ENCODE measurements at places on chromosomes 1 and 21.

DNA sequence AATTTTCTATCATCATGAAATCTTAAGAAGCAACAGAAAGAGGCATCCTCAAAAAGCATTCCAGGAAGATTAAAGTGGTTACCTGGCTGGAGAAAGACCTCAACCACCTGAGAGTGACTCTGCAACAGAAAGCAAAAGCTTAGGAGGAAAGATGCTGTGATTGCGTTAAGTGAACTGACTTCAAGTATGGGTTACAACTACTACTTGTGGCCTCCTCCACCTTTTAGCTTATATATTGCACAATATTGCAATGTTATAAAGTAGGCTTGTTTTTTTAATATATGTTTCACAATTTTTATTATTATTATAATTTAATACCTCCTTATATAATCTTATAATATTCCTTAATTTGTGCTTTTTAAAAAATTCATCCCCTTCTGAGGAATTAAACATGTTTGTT is 1407.5 kb downstream of the KCNT2 start:
- no peak for DNase-seq

DNA sequence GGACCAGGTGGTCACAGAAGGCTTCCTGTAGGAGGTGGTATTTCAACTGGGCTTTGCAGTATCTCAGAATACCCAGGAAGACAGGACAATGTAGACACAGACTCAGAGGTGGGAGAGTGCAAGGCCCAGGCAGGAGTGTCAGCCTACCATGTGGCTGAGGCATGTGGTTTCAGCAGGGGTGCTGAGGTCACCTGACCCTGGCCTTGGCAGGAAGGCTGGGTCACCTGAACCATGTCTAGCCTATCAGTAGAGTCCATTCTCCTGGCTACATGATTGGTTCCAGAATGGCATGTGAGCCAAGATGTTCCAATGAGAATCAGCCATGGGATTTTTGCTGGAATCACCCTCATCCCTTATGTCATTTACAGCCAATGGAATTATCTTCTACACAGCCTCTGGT is 169.4 kb downstream of the ACTL8 start:
- no peak for DNase-seq

GRCh38 chr1:116432655-116433265 is 59.7 kb downstream of the ATP1A1 start:
- DNase-seq: no peak

- no peak for DNase-seq
Observed at GRCh38 chr1:29758781-29759499, 522.6 kb downstream of the PTPRU start.

- DNase-seq: no peak
Observed at GRCh38 chr1:23825762-23826522, 713 bp upstream of the HMGCL start.

GRCh38 chr1:167789501-167789900 is 67.7 kb downstream of the MPZL1 start:
- no peak for DNase-seq

GRCh38 chr1:195608883-195609282 is 999.4 kb downstream of the KCNT2 start:
- DNase-seq: no peak

DNA sequence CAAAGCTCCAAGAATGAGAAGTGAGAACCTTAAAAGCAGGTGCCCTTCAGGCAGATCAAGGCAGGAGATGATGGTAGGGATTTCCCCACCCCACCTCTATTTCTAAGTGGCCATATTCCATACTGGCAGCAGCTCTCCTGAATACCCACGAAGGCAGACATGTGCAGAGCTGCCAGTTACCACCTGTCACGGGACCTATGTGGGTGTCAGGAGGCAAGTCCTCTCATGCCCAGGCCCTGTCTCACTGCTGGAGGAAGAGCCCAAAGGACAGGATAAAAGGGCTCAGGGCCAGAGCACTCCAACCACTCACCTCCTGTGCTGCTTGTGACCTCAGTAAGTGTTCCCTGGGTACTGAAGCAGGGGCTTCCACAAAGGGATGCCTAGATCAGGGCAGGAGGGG is 721 bp upstream of the LCE1B start:
- no peak for DNase-seq

DNA sequence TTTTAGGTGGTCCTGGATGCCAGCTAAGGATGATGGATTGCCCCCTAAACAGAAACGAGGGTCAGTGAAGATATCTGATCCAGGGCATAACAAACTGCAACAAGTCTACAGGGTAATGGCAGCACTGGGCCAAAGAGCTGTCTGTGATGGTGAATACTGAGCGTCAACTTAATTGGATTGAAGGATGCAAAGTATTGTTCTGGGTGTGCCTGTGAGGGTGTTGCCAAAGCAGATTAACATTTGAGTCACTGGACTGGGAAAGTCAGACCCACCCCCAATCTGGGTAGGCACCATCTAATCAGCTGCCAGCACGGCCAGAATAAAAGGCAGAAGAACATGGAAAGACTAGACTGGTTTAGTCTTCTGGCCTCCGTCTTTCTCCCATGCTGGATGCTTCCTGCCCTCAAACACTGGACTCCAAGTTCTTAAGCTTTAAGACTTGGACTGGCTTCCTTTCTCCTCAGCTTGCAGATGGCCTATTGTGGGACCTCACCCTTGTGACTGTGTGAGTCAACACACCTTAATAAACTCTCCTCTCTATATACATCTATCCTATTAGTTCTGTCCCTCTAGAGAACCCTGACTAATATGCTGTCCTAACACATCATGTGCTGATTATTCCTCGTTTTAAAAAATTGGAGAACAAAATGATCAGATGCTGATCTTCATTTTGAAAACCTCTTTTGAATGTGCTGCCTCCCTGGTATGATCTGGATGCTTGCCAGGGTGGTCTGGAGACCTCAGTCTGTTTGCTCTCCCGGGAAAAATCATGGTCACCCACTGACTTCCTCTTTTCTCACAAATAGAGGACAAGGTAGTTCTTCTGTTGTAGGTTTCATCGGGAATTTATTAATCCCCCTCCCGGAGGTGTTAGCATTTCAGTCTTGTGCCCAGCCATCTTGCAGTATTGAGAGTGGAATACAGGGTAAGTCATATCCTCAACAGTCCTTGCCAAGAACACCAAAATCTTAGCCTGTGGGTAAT is 234.7 kb downstream of the SETD4 start:
- no peak for DNase-seq

- no peak for DNase-seq
Observed at GRCh38 chr1:214271174-214271858, 9.6 kb upstream of the SMYD2 start.
